Neuronal stem cell (in vitro differentiated cells): ENCODE measurements at places on chromosomes 7 and 10.

GRCh38 chr10:133567119-133567518 lies 1.7 kb upstream of the SYCE1 start:
- DNase-seq: no peak
- no peak overlapping the region for H3K27ac ChIP-seq
- H3K36me3 ChIP-seq: no peaks in the 10 kb centered on the region

- DNase-seq: peak; percentile 8
Measured at GRCh38 chr10:30178356-30178964, 119.1 kb upstream of the JCAD start.

- no peaks in the 10 kb centered on the region for H3K4me1 ChIP-seq
- no peaks in the 10 kb centered on the region for H3K36me3 ChIP-seq
Measured at GRCh38 chr7:158576050-158576762, 11.4 kb downstream of the PTPRN2 start.

- no peaks in the 10 kb centered on the region for H3K27me3 ChIP-seq
- no peak for DNase-seq
- no peak overlapping the region for H3K27ac ChIP-seq
Measured at GRCh38 chr7:138934861-138935260, 46.3 kb downstream of the KIAA1549 start.

GRCh38 chr7:132065193-132065988 lies 509.0 kb upstream of the PODXL start:
- H3K27ac ChIP-seq: no peak overlapping the region
- H3K4me1 ChIP-seq: no peaks in the 10 kb centered on the region
- H3K27me3 ChIP-seq: no peaks in the 10 kb centered on the region
- no peak for DNase-seq
- no peak overlapping the region for H3K4me3 ChIP-seq

GRCh38 chr10:101217450-101218281 lies 11.6 kb downstream of the LBX1 start:
- H3K27me3 ChIP-seq: peaks cover 91% of the 10 kb centered on the region
- no peak overlapping the region for H3K27ac ChIP-seq
- DNase-seq: peak; percentile 87
- H3K4me3 ChIP-seq: no peak overlapping the region
- H3K36me3 ChIP-seq: no peaks in the 10 kb centered on the region
- peaks cover 8% of the 10 kb centered on the region for H3K4me1 ChIP-seq

DNA sequence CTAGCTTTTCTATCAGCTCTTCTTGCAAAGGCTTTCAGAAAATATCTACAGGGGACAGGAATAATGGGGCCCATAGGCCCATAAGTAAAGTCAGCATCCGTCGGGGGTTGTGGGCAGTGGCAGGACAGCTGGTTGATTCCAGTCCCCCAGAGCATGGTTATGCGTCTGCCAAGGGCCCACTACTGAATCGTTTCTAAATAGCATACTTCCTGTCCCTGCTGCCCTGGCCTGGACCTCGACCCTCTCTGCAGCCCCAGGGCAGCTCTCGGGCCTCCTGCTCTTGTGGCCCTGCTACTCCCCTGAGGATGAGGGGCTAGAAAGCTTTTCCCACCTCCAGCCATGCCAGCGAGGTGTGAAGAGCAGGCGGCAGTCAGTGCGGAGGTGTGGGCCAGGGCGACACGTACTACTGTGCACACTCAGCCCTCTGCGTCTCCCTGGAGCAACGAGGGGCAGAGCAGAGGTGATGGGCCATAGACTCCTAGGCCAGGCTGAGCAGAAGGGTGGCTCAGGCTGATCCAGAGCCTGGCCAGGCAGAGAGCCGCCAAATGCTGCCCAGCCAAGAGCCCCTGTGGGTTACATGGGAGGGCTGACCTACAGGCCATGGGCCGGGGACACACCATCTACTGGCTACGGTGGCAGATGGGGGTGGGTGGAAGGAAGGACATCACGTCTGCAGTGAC lies 4.7 kb upstream of the OPN4 start:
- H3K27ac ChIP-seq: no peak overlapping the region
- no peaks in the 10 kb centered on the region for H3K4me1 ChIP-seq
- H3K36me3 ChIP-seq: no peaks in the 10 kb centered on the region
- H3K4me3 ChIP-seq: no peak overlapping the region

- no peak overlapping the region for H3K27ac ChIP-seq
- H3K27me3 ChIP-seq: no peaks in the 10 kb centered on the region
- DNase-seq: no peak
- no peaks in the 10 kb centered on the region for H3K4me1 ChIP-seq
- H3K36me3 ChIP-seq: no peaks in the 10 kb centered on the region
Measured at GRCh38 chr10:28367929-28368484, 65.1 kb upstream of the MPP7 start.

DNA sequence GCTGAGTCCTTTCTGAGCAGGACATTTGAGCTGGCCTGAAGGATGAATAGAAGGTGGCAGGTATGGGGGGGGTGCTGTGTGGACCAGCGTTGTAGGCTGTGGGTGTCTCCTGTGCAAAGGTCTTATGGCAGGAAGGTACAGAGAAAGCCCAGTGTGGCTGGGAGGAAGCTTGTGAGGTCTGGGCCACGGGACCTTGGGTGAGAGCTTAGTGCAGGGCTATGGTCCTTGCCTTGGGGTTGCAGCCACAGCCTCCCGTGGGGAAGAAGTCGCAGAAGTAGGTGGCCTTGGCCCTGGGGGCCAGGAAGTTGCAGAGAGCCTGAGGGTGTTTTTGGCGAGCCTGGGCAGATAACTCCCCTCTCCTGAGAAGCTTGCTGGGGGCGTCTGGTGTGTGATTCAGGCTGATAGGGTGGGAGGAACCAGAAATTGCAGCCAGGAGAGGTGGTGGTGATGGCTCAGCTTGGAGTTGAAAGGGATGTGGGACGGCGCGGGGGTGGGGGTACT lies 172.0 kb upstream of the TNRC18 start:
- peak overlapping the region; percentile 68 for H3K4me3 ChIP-seq
- H3K36me3 ChIP-seq: peaks cover 32% of the 10 kb centered on the region
- H3K27me3 ChIP-seq: peaks cover 13% of the 10 kb centered on the region
- H3K4me1 ChIP-seq: peaks cover 43% of the 10 kb centered on the region

GRCh38 chr10:127945341-127945758 lies 38.4 kb downstream of the PTPRE start:
- no peaks in the 10 kb centered on the region for H3K27me3 ChIP-seq
- no peak for DNase-seq
- no peak overlapping the region for H3K4me3 ChIP-seq
- H3K27ac ChIP-seq: no peak overlapping the region

DNA sequence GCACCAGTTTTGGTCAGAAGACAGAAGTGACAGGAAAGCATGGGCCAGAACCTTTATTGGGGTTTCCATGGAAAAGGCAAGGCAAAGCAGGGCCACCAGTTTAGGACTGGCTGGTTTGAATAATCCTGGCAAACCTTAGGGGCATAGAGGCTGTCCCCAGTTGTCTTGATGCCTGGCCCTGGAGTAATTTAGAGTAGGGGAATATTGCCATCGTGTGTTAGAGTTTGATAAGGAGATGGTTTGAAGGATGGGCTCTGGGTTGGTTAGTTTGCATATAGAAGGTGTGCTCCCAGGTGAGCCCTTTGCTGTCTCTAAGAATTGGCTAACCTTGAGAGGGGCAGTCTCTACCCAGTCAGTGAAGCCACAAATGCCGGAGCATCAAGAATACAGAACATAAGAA lies 79.6 kb downstream of the ZNF777 start:
- no peak overlapping the region for H3K27ac ChIP-seq
- H3K36me3 ChIP-seq: no peaks in the 10 kb centered on the region
- no peak for DNase-seq
- H3K4me3 ChIP-seq: no peak overlapping the region
- no peaks in the 10 kb centered on the region for H3K27me3 ChIP-seq

DNA sequence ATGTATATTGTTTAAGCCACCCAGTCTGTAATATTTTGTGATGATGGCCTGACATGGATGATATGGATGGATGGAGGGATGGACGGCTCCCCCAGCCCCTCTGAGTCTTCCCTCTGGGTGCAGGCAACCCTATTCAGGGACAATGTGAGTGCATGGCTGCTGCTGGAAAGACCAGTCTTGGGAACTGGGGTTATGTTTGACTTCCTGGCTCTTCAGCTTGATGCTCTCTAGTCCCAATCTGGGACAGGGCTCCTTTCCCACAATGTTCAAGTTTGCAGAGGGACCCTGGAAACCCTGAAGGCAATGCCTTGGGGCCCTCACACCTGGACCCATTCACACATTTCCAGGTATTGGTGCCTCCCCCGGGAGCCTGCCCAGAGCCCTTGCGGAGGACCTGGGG lies 52.3 kb upstream of the RET start:
- peaks cover 38% of the 10 kb centered on the region for H3K27me3 ChIP-seq
- H3K4me1 ChIP-seq: peaks cover 16% of the 10 kb centered on the region
- H3K36me3 ChIP-seq: no peaks in the 10 kb centered on the region
- DNase-seq: no peak
- H3K27ac ChIP-seq: no peak overlapping the region
